ENCODE measurements at places on chromosomes 3 and 15.
A peak's percentile ranks its signal among the peaks of the same experiment; 100 is the strongest.

GRCh38 chr3:72960812-72961518, 35.6 kb upstream of the PPP4R2 start:
- DNase-seq: no peak

DNA sequence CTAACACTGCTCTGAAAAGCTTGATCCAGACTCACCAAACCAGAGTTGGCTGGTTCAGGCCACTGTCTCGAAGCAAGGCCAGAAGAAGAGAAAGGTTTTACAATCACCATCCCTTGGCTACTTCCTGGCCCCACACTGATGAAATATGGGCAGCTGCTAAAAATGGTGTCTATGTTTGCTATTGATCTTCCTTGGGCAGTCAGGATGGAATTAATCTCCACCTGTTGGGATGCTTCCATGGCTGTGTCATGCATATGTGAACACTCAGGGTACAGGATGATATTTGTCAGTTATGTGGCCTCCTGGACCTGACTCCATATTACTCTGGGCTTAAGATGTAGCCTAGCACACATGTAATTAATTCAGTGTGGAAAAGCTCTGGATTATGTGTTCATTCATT, 61.9 kb downstream of the FRMD4B start:
- DNase-seq: no peak

- no peak for DNase-seq
Measured at GRCh38 chr3:111690242-111690641, 95.1 kb upstream of the ZBED2 start.

DNA sequence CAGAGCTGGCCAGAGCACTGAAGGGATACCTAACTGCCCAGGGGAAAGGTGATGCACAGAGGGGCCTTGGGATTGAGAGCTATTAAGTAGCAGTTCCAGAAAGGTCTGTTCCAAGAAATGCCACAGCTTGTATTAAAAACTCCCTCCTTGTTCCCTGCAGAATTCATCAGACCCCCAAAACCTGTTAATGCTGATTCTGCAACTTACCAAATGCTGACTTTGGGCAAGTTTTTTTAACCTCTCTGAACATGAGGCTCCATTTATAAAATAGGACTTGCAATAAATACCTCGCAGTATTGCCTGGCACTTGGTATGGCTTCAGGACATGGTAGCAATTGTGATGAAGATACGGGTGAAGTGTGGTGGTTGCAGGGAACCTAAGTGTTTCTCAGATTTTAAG, 30.1 kb upstream of the SYNPR start:
- no peak for DNase-seq

GRCh38 chr3:173096140-173096539, 44.9 kb downstream of the SPATA16 start:
- no peak for DNase-seq

GRCh38 chr3:61903931-61904657, 342.7 kb downstream of the PTPRG start:
- DNase-seq: no peak

- no peak for DNase-seq
Measured at GRCh38 chr3:112464264-112464663, 35.0 kb downstream of the BTLA start.

DNA sequence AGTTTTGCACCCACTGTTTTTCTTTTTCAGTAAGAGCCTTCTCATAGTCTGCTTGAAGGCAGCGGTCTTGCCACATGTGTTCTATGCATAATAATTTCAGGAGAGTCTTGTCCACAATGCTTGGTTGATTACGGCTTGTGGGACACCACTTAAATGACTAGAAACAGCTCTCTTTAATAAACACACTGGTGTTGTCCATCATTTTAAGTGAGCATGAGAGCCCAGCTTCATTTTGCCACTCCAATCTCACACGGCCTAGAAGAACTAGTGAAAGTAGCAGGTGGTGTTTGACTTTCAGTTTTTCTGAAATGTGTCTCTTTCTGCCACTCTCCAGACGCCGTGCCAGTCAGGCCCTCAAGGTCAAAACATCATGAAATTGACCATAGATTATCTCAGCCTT, 292.1 kb downstream of the LPP start:
- DNase-seq: no peak

GRCh38 chr3:128399221-128399915, 67.3 kb downstream of the DNAJB8 start:
- DNase-seq: no peak

- DNase-seq: no peak
Measured at GRCh38 chr3:174169736-174170135, 689.4 kb upstream of the NAALADL2 start.

GRCh38 chr3:20141851-20142250, 44.2 kb downstream of the SGO1 start:
- DNase-seq: no peak

- no peak for DNase-seq
Measured at GRCh38 chr3:125916376-125916978, 52.5 kb upstream of the ROPN1B start.

DNA sequence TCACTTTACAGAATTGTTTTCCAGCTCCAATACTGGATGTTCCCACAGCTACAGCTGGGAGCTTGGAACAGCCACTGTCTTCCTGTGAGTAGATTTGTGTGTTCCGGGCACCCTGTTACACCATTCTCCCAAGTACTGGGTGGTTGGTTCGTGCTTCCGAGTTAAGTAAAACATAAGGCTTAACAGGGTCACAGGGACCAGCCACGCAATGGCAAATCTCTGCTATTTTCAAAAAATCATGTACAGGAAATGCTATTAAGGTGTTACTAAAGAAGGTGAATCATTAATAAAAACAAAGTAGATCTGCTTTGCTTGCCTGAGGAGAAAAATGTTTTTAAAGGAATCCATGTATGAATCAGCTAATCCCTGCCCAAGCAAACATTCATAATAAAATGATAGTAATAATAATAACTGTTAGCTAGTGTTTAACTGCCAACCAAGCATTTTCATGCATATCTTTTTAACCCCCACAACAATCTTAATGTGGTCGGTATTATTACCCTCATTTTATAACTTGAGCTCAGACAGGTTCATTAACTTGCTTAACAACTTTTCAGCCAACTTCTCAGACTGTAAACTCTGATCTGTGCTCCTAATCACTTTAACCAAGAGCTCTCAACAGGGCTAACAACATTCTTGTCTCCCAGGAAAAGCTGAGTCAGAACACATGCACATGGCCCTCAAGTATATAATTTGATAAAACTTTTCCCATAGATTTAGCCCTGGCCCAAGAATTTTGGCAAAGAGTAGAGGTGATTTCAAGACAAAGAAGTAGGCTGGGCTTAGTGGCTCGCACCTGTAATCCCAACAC, 2.7 kb upstream of the C2CD4A start:
- DNase-seq: no peak

- DNase-seq: peak; percentile 13
Measured at GRCh38 chr15:44066211-44066827, 128.8 kb downstream of the FRMD5 start.

- no peak for DNase-seq
Measured at GRCh38 chr3:27224197-27224596, 145.0 kb downstream of the NEK10 start.

GRCh38 chr3:152269831-152270734, 1.4 kb downstream of the MBNL1 start:
- DNase-seq: no peak

DNA sequence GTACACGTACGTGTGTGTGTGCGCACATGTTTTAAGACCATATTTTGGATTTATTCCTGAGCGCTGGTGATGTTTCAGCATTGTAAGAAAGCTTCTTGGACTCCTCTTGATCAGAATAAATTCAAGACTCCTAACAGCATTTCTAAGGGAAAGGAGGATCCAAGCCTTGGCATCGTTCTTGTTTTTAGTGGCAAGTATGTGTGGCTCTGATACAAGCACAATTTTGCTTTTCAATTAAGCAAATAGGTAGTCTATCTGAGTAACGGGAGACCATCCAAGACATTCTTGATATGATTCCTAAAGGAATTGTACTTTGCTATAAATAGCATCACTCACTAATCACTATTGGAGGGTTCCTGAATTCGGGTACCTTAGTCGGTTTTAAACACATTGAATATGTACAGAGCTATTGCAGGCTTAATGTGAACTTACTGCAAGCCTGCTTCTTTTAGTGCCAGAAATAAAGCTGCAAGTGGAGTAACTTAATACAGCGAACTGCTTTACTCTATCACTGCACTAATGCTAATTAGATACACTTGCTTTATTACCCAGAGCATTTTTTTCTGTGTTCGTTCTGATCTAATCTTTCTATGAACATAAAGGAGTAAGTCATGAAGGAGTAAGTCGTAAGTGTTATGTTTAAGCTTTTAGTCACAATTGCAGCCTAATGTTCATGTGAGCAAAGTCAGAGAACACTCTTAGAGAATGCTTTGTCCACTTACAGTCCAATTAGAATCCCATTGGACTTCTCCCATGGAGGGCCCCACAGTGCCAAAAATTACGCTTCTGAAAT, 186.3 kb downstream of the MCTP2 start:
- no peak for DNase-seq

DNA sequence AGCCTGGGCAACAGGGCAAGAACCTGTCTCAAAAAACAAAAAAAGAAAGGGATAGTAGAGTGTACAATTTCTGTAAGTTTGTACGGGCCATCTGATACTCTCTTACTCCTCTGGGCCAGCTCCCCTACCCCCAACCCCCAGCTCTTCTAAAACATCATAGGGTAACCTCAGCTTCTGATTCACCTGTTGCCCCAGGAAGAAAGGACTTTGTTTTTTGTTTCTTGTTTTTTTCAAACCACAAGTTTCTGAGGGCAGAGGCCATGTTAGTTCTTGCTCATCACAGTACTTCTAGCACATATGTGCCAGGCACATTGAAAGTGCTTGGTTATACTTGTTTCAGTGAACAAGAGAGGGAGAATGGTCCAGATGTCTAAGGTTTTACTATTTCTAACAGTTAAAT, 20.2 kb downstream of the ATOSA start:
- peak; percentile 1 for DNase-seq

DNA sequence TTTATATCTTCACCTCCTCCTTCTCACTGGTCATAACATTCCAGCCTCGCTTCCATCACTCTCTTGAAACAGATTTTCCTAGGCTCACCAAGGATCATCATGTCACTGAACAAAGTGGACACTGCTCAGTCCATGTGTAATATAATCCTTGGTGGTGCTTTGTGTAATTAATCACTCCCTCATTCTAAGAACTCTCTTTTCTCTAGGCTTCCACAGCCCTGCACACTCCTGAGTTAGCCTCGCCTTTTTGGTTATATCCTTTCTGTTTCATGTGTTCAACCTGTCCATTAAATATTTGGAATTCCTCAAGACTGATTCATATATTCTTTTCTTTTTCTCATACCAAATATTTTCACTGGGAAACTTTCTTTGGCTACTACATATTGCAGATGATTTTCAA, 440.8 kb downstream of the PYDC2 start:
- no peak for DNase-seq

- DNase-seq: no peak
Measured at GRCh38 chr3:151404316-151404715, 19.8 kb upstream of the P2RY12 start.

DNA sequence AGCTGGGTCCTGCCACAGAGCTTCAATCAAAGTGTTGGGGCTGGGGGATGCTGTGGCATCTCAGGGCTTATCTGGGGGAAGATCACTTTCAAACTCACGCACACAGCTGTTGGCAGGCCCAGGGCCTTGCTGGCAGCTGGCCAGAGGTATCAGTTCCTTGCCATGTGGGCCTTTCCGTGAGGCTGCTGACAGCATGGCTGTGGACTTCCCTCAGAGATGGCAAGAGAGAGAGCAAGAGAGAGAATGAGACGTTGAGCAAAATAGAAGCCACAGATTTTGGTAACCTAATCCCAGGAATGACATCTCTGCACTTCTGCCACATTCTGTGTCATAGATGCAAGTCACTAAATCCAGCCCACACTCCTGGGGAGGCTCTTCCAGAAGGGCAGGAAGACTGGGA, 91.0 kb downstream of the TPRG1 start:
- no peak for DNase-seq

GRCh38 chr15:60344987-60345386, 52.8 kb downstream of the ANXA2 start:
- no peak for DNase-seq

DNA sequence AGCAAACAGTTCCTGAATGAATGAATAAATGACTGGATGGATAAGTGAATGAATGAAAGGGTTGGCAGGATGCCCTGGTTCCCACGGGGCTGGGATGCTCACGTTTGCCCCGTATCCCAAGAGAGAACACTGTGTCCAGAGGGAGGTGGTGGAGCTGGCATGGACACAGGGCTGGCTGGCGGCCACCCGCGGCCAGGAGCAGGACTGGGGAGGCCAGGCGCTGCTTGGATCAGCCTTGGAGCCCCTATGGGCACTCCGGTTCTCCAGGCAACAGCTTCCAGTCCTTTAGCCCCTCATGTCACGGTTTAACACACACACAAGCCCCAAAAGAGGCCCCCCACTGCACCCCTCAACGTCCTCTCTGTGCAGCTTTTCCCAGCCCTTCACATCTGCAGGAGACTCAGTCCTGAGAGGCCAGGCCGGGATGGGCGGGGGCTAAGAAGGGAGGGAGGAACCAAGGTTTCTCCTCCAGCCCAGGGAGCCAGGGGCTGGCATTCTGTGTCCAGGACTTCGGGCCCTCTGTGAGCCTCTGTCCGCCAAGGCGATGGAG, 86.0 kb upstream of the ALDH1L1 start:
- no peak for DNase-seq

- no peak for DNase-seq
Measured at GRCh38 chr15:77545058-77545457, 87.7 kb downstream of the LINGO1 start.

- DNase-seq: no peak
Measured at GRCh38 chr3:73137736-73138403, 76.4 kb downstream of the EBLN2 start.

GRCh38 chr3:146466604-146467003, 2.8 kb downstream of the PLSCR2 start:
- DNase-seq: no peak

DNA sequence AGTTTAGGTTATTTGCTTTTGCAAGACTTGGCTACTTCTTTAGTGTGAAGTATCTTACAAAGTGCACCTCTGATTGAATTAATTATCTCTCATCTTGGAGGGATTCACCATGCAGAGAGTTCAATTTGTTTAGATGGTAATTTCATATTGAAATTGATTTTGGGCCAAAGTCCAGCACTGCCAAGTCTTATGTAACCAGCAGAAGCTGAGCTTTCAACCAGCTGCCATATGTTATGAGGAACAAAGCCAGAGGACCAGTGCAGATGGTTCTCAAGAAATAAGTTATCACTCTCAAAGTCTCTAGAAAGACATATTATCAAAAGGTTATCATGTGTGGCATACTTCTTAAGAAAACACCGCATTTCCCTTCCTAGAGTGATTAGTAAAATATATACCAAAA, 29.0 kb downstream of the ABHD6 start:
- no peak for DNase-seq

- no peak for DNase-seq
Measured at GRCh38 chr3:189394599-189395121, 222.9 kb downstream of the TPRG1 start.

DNA sequence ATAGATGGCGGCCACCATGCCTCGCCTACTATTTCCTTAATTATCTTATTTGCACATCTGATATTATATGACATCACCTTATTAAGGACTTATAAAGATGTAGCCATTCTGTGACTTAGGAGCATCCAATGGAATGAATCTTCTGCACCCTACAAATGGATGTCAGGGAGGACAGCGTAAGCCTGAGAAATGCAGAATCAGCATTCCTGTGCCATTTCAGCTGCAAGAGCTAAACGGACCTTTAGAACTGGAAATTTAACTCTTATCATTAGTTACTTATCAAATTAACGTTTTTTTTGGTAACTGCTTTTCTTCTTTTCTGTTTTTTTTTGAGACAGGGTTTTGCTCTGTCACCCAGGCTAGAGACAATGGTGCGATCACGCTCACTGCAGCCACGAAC, 65.6 kb downstream of the LMLN start:
- no peak for DNase-seq

Data from activated effector memory CD4-positive, alpha-beta T cell treated with Interleukin-2 at 50 U/mL for 16 hours (primary cell).